Stimulated activated naive B cell treated with anti-CD40 and anti-IgM and Interleukin-4, amounts not matched to agents 10 μg/mL and 1 μg/mL and 100 μg/mL, for 72 hours (primary cell): ENCODE measurements at places on chromosomes 3 and 15.

DNA sequence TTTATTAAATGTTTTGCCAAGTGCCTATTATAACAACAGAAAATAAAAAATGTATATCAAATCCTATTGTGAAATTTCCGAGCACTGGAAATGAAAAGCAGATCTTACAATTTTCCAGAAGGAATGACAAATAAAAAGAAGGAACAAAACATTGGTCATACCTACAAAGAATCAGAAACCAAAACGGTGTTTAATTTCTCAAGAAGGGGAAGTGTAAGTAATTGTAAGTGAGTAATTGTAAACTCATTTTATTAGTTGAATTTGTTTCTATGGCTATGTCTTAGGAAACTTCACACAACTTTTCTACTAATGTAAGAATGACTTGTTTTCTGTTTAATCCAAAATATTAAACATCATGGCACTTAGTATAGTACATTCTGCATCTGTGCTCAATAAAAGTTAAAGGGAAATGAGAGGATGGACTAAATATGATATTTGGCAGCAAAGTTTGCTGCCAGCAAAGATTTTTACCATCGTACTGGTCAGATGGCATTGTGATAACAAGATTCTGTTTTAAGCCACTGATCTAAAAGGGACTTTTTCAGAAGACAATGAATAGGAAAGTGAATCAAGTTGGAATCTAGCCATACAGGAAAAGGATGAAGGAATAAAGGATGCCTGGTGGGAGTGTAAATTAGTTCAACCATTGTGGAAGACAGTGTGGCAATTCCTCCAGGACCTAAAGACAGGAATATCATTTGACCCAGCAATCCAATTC, 232.4 kb downstream of the NFKBIZ start:
- DNase-seq = no peak

GRCh38 chr3:136954251-136954650, 3.5 kb upstream of the IL20RB start:
- DNase-seq = no peak

DNA sequence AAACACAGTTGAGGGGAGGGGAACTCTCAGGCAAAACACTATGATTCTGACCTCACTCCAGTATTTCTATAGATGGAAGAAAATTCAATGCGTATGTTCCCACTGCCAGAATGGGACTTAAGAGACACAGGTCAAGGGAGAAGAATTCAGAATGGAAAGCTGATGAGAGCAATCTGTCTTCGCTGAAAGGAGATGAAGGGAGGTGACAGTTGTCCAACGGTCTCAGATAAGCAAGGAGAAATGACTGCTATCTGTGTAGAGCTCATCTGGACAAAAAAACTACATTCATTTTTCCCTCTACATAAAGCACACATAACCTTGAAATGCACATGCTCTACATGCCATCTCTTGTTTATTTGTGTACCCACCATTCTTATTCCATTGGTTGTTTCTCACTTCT, 405.1 kb downstream of the LSAMP start:
- DNase-seq = no peak

- peak; percentile 55 for DNase-seq
Observed at GRCh38 chr3:122560680-122561079, 3.4 kb downstream of the PARP9 start.

DNA sequence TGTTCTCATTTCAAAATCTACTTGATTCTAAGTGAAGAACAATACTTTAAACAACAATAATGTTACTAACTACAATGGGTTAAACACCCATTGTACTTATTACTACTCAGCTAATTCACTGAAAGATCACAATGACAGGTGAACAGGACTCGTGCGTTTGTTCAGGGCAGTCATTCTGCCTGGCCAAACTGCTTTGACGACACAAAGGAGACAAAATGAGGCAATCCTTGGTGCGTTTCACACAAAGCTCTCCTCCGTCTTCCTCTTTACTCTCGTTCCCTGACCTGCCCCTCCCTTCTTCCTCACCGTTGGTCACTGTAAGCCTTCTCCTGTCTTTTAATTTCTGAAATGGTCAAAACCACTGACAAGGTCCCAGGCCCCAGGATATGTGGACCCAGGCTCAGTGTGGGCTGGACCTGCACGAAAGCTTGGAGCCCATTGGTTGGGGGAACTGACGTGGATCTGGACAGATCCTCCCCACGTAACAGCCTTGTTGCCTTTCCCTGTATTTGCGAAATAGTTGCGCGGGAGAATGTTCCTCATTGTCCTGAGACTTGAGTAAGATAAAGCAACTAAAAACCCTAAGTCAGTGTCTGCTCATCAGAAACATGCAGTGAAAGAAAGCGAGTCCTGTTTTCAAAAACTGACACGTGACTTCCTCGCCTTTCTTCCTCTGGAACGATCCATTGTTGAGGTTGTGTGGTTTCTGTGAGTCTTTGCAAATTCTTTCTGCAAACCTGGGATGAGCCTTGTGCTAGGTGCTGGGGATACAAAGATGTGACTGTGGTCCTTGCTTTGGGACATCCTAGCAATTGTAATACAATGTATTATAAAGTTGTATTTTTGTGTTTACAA, 147.1 kb upstream of the RGMA start:
- DNase-seq = no peak

- DNase-seq = no peak
Observed at GRCh38 chr3:10242182-10243065, 5.8 kb upstream of the TATDN2 start.

DNA sequence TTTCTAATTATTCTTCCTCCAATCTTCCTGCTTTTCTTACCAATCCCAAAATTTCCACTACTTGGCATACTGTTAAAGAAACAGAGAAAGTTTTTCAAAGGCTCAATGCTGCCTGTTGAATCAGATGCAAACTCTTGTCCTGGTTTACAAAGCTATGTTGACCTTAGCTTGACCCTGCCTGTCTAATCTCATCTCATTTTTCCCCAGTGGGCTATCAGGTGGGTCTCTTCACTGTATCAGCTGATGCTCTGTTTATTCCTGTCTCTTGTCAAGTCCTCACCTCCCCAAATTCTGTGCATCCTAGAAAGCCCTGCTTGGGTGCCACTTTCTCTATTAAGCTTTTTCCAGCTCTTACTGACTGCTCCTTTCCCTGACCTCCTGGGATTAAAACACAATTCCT, 18.2 kb downstream of the NFKBIZ start:
- DNase-seq = no peak

DNA sequence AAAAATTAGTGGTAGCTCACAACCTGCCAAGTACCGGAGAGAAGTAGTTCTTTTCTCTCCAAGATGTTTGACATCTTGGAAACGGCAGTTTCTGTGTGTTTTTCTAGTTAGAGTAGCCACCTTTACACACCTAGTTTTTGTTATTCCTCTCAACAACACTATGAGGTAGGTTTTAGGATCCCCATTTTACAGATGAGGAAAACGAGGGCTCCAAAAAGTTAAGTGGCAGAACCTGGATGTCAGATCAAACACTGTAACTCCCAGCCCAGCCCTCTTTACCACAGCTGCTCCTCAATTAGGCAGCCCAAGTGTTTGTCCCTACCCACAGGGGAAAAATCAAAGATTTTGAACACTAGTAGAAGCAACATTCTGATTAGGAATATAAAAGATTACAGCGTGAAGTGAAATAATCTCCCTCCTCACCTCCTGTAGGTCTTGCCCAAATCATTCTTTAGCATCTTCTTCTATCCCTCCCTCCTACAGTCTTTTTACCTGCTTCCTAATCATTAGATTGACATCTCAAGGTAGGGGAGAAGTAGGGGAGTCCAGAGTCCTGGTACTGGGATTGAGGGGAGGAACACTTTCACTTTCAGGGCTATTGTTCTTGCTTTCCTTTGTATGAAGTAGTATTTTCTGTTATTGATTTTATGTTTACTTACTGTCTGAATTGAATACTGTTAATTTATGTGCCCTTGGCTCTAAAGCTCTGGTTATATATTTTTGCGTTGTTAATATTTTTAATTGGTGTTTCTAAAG, 142.6 kb downstream of the CMSS1 start:
- no peak for DNase-seq

- no peak for DNase-seq
Observed at GRCh38 chr3:121477589-121477988, 68.2 kb downstream of the POLQ start.

GRCh38 chr15:65740148-65740547, 51.9 kb downstream of the DENND4A start:
- no peak for DNase-seq

GRCh38 chr15:96366526-96366877, 36.0 kb downstream of the NR2F2 start:
- DNase-seq = no peak

GRCh38 chr3:98690876-98691275, 72.3 kb upstream of the ST3GAL6 start:
- no peak for DNase-seq

DNA sequence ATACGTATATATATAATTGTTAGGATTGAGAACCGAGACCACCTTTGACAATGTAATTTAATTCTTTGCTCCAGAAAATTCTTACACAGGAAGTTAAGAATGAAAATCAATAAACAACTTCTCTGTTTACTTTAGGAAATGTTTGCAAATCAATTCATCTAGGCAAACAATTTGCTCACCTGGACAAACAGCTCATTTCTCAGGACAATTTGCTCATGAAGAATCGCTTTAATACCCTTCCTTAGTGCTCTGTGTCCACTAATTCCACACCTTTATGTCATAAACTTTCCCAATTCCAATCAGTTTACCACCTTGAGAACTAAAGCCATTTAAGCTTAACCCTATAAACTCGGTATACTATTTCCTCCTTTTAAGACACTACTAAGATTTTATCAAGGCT, 292.2 kb downstream of the BCHE start:
- no peak for DNase-seq

GRCh38 chr3:155316426-155316825, 22.9 kb upstream of the STRIT1 start:
- DNase-seq = no peak

- DNase-seq = no peak
Observed at GRCh38 chr3:140122183-140122582, 187.2 kb downstream of the CLSTN2 start.

GRCh38 chr3:115239717-115240116, 92.6 kb upstream of the ZBTB20 start:
- no peak for DNase-seq

DNA sequence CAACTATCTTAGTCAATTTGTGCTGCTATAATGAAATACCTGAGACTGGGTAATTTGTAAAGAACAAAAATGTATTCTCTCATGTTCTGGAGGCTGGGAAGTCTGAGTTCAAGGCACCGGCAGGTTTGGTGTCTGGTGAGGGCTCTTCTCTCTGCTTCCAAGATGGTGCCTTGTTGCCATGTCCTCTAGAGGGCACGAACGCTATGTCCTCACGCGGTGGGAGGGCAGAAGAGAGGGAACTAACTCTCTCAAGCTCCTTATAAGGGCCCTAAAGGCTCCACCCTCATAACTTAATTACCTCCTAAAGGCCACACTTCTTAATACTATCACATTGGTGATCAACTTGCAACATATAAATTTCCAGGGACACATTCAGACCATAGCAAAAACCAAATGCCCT, 108.4 kb downstream of the ADAMTSL3 start:
- DNase-seq = no peak

- DNase-seq = no peak
Observed at GRCh38 chr3:143443851-143444331, 324.3 kb downstream of the CHST2 start.

- no peak for DNase-seq
Observed at GRCh38 chr3:110362751-110363150, 708.9 kb upstream of the NECTIN3 start.

DNA sequence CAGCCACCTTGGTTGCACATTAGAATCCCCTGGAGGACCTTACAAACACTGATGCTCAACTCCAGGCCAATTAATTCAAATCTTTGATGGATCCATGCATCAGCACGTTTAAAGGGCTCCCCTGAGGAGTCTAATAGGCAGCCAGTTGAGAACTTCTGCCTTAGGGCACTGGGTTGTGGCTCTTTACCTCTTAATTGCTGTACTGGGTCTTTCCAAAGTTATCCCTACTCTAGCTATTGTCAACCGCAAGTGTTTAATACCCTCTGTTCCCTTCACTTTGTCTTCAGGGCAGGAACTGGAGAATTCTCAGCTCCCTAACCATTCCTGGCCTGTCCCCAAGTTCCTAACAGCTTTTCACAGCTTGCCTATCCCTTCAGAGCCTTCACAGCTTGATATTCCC, 15.0 kb upstream of the FAM174B start:
- no peak for DNase-seq

- no peak for DNase-seq
Observed at GRCh38 chr15:64163659-64164362, 989 bp upstream of the PPIB start.

GRCh38 chr3:170109579-170110293, 71.8 kb downstream of the PHC3 start:
- DNase-seq = no peak

DNA sequence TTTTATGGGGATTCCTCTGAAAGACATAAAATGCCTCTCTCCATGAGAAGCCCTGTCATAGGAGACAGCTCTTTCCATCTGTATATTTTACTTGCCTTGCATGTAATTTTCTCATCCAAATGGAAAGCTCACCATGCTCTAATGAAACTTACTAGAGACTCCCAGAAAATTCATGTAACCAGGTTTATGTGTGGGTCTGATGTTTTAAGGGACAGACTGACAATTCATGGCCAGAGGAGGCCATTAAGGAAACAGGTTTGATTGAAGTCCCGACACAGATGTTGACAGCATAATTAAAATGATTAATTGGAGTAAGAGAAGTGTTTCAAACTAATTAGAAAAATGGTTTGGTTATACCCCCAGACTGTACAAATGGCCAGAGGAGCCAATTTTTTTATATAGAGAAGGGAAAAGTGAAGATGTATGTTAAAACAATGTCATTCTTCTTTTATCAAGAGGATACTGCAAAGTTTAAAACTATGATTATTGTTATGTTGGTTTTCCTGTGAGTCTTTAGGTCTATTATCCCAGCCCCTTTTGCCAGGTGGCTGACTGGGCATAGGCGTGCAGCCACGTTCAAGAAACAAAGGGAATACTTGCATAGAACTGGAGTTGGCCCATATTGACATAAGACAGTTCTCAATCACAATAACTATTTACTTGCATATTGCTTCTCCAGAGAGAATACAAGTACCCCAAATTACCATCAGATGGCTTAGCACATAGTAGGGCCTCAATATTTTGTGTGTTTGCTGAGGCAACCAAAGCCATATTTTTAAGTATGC, 64.8 kb downstream of the RBMS3 start:
- DNase-seq = no peak

DNA sequence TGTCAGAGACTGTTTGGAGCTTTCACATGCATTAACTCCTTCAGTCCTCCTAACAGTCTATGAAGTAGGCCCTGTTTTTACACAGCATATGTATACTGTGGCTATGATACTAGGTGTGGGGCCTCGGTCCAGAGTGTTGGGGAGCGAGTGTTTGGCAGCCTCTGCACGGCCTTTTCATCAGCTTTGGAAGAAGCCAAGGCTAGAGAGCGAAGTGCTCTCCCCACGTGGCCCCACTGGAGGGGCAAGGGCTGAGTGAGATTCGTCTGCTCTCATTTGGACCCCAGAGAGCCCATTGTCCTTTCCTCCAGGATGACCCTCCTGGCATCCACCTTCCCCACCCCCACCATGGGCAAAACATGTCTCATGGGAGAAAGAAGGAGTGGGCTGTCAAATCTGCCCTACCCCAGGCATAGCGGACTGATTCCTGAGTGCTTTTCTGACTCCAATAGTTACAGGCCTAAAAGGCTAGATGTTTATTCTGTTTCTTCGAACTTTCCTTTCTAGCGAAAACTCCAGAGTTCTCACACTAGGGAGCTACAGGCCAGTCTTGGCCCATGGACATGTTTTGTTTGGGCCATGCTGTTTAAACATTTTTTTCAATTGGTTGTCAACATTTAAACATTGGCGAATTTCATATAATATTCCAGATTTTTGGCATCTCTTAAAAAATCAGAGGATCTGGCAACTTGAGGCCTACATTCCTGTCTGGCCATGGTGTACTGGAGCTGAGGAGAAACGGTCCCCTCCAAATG, 76.0 kb downstream of the EEFSEC start:
- no peak for DNase-seq
